ENCODE measurements at places on chromosomes 3 and 15.

DNA sequence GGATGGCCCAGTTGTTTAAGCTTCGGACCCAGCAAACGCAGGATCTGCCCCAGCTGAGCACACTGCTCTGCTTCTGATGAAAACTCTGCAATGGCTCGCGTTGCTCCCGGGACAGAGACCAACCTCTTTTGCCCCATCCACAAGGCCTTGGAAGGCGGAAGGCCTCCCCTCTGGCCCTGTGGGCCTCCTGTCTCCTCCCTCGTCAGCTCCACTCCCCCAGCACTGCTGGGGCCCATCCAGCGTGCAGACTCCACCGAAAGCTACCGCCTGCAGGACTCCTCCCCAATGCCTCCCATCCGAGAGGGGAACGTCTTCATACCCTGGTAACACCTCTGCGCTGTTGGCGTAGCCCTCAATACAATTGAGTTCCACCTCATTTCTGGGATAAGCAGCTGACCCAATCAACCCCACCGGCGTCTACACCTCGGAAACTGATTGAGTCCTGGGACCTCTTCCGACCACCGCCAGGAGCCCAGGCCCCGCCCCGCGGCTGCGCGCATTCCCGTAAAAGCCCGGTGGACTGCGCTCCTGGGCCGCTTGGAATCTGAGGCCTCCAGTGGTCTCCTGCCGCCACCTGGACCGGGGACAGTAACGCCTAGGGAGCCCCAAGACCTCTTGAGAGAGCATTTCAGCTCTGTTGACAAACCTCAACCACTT lies at the start of gene PRR23E:
PRR23E (plus strand) TSS at position 556 of the 657 bp plus-strand sequence. CDS start 3,555 bp downstream, outside the sequence.
- no peak for DNase-seq

DNA sequence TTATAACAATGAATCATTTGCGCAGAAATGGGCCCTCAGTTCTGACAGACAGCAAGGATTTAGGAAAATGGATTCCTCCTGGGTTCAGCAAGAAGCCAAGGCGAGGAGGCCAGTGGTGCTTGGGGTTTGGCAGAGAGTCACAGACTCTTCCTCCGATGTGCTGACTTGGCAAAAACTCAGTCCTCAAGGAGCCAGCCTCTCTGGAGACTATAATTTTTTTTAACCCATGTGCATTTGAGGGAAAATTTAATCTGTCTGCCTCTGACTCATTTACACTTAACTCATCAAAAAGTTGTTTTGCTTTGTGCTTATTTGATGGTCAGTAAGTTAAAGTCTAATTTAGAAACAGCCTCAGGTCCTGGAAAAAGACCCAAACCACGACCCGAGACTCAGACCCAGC lies 34.2 kb upstream of the SLC24A5 start:
- DNase-seq = no peak

GRCh38 chr15:56199038-56199437 lies 44.6 kb downstream of the RFX7 start:
- no peak for DNase-seq

DNA sequence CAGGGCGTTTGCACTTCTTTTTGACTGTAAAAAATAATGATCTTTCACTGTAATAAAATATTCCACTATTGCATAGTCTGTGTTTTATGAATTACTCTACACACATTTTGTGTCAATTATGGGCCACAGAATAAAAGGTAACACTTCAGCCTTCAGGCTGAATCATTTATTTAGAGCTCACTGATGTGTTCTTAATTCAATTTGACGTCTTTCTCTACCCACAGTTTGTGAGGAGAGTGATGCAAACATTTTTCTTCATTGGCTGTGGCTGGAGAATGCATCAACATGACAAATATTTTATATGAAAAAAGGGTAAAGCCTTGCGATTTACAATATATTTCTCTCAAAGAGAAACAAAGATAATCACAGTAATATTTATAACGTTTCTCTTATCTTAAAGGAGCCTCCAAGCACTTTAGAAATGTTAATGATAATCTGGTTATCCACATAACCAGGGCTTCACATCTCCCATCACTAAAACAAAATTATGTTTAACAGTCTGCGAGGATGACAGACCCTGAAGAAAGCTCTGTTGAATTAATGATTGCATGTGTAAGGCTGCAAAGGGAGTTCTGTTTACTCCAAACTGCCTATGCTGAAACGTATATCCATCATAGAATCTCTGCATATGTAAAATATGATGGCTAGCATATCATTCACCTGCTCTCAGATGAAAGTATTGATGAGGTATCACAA lies 951.3 kb downstream of the ZPLD1 start:
- no peak for DNase-seq

GRCh38 chr15:74633781-74634180 lies 18.1 kb downstream of the CLK3 start:
- no peak for DNase-seq

- DNase-seq = peak; percentile 73
Observed at GRCh38 chr15:50003786-50004334, 115.2 kb downstream of the ATP8B4 start.

Measured in HS-27A (cell line).